ENCODE measurements at places on chromosomes 16 and 17. TPM values are rescaled to one million over a fixed set of nuclear protein-coding genes. Genes with fewer than 3 reads are reported as not detected.

Gene CBLN1
- 0.14 TPM for polyA plus RNA-seq

Gene PLXDC1
- 4.7 TPM for polyA plus RNA-seq

Gene FBXO39
- polyA plus RNA-seq = 0.61 TPM

Gene IL17C
- 0.59 TPM for polyA plus RNA-seq

Gene ST6GALNAC2
- 17.5 TPM for polyA plus RNA-seq

Gene TBC1D3B
- polyA plus RNA-seq = 6.9 TPM

Gene C17orf107
- 0.71 TPM for polyA plus RNA-seq

Gene DPEP3
- polyA plus RNA-seq = 0.01 TPM

Gene SLC2A4
- 5.4 TPM for polyA plus RNA-seq

Gene SLC6A2
- polyA plus RNA-seq = 0.06 TPM

Gene KCNH6
- polyA plus RNA-seq = 0.04 TPM

Gene TLCD3B
- 0.04 TPM for polyA plus RNA-seq

Gene PRAC1
- 0.63 TPM for polyA plus RNA-seq

Gene PABPN1L
- 0.14 TPM for polyA plus RNA-seq

Gene TEX14
- polyA plus RNA-seq = 0.02 TPM

Gene DHX58
- 8.3 TPM for polyA plus RNA-seq

Gene PDXDC1
- polyA plus RNA-seq = 35.3 TPM

Gene ASPA
- polyA plus RNA-seq = 0.61 TPM

Gene TAC4
- not detected for polyA plus RNA-seq

Gene COQ9
- 56.1 TPM for polyA plus RNA-seq

Gene TBKBP1
- 17.1 TPM for polyA plus RNA-seq

Gene ASGR2
- polyA plus RNA-seq = 1.00 TPM

Gene POLR2C
- 18.5 TPM for polyA plus RNA-seq

Gene SYT17
- polyA plus RNA-seq = 6.2 TPM

Gene TP53TG3B
- 0.16 TPM for polyA plus RNA-seq

Gene KRT33B
- 0.16 TPM for polyA plus RNA-seq

Gene ZKSCAN2
- polyA plus RNA-seq = 0.46 TPM

Gene DHODH
- 3.1 TPM for polyA plus RNA-seq

Gene HID1
- polyA plus RNA-seq = 2.7 TPM

Gene SLC7A6
- 4.1 TPM for polyA plus RNA-seq
